DMS53 (cell line): ENCODE measurements at places on chromosomes 2 and 18.
A peak's percentile ranks its signal among the peaks of the same experiment; 100 is the strongest.

DNA sequence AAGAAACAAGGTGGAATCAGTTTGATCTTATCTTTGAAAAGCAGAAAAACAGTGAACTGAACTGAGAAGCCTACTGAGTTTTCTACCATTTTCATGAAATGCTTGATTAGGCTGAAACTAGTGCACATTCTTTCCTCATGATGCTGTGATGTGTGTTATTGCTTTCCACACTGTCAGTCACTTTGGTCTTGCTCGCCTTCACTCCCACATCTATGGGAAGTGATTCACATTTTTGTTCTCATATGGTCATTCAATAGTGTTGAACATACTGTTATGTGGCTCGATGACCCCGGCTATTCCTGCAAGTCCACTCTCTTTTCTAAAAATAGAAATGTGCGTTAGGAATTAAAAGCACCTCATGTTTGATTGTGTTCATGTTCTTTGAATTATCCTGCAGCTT is 129.7 kb downstream of the TGIF1 start:
- DNase-seq, result no peak

GRCh38 chr18:12340945-12341660 is 33.1 kb downstream of the TUBB6 start:
- DNase-seq, result no peak

DNA sequence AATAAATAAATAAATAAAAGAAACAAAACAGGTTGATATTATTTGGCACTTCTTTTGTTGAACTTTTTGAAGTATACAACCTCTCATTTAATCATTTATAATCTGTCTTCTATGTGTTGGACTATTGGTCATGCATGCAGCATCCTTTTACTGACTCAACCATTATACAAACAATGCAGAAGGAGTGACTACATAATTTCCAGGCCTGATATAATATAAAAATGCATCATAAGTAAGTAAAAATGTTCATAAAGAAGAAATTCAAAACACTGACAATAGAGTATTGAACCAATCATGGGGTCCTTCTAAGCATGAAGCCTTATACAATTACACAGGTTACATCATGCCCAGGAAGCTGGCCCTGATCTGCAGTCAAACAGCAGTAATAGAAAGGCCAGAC is 141.5 kb upstream of the FN1 start:
- no peak for DNase-seq

GRCh38 chr18:76610933-76611749 is 116.1 kb upstream of the ZNF516 start:
- peak; percentile 78 for DNase-seq

GRCh38 chr18:10093445-10093844 is 179.6 kb downstream of the VAPA start:
- no peak for DNase-seq

DNA sequence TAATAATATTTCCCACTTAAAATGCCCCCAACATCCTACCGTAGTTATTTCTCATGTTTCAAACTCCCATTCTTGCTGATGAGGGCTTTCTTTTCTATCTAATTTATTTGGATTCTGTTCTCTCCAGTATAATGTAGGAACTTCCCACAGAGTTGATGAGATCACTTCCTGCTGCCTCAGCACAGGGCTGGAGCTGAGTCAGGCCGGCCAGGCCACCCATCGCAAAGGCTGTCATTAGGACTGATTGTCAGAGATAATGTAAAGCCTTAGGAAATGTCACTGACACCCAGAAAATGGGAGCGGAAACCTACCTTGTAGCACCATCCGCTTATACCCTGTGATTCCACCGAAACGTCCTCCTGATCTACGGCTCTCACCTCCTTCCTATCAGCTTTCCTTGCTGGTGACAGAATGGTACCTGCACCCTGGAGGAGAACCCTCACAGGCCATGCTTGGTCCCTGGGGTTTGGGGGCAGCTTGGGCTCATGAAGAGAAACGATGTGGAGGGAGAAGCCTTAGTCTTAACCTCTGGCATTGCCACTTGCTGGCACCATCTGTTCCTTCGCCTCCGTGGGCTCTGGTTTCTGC is 672.8 kb upstream of the ID2 start:
- DNase-seq, result peak; percentile 22

GRCh38 chr2:240443891-240444301 is 8.4 kb downstream of the GPC1 start:
- no peak for DNase-seq
